ENCODE measurements at places on chromosomes 11 and 22.

DNA sequence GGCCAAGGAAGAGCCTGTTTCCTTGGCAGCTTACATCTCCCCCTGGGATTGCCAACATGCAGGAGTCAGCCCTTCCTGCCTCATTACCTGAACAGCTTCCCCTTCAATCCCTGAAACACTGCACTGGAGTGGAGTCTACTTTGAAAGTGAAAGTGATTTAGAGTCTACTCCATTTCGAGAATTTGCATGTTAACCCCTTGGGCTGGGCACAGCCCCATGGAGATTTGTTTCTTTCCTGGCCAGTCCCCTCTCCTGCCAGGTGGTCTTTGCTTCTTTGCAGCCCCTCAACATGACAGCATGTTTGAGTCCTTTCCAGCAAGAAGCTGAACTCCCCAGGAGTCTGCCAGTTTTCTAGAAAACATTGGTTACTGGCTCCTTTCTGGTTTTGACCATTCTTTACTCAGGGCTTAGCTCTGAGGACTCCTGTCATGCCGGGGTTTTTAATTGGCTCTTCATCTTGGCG, 59.9 kb downstream of the TRAF6 start:
- no peak for DNase-seq

- no peak for DNase-seq
Measured at GRCh38 chr22:20312396-20313191, 7.3 kb downstream of the DGCR6L start.

- DNase-seq, result no peak
Measured at GRCh38 chr11:26946257-26946716, 47.6 kb upstream of the FIBIN start.

DNA sequence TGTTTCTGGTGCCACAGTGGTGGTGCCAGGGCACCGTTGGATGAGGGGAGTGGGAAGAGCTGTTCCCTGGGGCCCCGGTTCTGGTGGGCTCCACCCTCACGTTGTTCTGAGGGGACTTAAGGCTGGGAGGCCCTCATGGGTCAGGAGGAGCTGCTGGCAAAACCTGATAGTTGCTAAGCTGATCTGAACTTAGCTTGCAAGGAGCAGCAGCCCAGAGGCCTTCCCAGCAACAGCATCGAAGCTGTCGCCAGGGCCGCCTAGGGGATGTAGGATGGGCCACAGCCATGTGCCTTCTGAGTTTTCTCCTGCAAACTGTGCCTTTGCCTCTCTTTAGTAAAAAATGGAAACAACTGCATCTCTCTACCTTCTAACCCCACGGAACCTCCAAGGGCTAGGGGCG, 240.2 kb downstream of the TBC1D22A start:
- DNase-seq, result no peak

GRCh38 chr11:128251140-128251539, 336.2 kb downstream of the ETS1 start:
- DNase-seq, result no peak

DNA sequence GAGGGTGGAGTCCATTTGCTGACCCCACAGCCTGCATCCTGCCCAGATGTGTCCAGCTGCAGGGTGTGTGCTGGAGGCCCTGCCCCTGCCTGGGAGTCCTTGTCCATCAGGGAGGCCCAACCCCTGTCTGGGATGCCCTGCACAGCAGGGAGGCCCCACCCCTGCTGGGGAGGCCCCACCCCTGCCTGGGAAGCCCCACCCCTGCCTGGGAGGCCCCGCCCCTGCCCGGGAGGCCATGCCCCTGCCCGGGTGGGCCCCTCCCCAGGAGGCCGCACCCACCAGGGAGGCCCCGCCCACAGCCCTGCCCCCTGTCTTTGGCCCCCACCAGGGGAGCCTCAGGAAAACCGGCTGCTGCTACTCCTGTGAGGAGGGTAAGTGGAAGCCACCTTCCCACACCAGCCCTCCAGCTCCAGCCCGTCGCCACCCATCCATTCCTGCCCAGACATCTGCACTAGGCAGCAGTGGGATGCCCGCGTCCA, 37.2 kb downstream of the MUC5B start:
- no peak for DNase-seq

- no peak for DNase-seq
Measured at GRCh38 chr11:134537941-134538340, 125.9 kb upstream of the B3GAT1 start.

DNA sequence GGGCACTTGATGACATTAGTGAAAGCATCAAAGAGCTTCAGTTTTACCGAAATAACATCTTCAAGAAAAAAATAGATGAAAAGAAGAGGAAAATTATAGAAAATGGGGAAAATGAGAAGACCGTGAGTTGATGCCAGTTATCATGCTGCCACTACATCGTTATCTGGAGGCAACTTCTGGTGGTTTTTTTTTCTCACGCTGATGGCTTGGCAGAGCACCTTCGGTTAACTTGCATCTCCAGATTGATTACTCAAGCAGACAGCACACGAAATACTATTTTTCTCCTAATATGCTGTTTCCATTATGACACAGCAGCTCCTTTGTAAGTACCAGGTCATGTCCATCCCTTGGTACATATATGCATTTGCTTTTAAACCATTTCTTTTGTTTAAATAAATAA, 10.6 kb downstream of the REXO2 start:
- DNase-seq, result no peak

DNA sequence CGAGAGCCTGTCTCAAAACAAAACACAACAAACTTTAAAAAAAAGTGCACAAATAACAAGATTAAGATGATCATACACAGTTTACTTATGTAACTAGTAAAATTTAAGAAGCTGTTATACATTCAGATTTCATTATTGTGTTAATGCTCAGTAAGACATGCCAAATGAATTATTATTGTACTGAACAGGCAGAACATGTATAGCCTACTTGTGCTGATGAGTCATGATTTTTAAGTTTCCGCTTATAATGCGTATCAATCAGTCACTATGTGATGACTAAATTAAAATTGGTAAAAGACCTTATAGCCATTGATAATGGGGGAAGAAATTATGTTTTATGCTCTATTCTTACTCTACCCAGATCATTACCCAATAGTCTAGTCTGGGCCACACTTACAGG, 20.5 kb upstream of the EXPH5 start:
- no peak for DNase-seq

- DNase-seq, result no peak
Measured at GRCh38 chr11:46200537-46201281, 76.8 kb upstream of the CREB3L1 start.

- no peak for DNase-seq
Measured at GRCh38 chr11:108881131-108881530, 216.3 kb downstream of the DDX10 start.

DNA sequence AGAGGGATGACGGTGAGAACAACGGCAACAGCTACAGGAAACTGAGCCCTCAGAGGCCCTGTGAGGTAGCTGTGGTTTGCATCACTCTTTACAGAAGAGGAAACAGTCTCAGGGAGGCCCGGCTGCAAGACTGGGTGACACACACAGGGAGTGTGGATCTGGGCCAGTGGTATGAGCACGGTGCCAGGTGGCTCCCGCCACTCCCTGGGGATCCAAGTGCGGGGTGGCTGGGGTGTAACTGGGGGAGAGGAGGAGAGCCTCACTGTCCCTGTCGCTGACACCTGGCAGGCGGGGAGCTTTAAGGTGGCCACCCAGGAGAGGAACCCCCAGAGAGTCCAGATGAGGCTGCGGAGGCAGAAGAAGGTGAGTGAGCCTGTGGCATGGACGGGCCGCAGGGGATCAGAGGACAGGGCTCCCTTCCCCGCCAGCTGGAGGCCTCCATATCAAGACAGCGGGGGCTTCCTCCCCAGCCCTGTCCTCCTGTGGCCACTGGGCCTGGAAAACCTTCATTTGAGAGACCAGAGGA, 5.6 kb downstream of the RGL4 start:
- peak; percentile 54 for DNase-seq

DNA sequence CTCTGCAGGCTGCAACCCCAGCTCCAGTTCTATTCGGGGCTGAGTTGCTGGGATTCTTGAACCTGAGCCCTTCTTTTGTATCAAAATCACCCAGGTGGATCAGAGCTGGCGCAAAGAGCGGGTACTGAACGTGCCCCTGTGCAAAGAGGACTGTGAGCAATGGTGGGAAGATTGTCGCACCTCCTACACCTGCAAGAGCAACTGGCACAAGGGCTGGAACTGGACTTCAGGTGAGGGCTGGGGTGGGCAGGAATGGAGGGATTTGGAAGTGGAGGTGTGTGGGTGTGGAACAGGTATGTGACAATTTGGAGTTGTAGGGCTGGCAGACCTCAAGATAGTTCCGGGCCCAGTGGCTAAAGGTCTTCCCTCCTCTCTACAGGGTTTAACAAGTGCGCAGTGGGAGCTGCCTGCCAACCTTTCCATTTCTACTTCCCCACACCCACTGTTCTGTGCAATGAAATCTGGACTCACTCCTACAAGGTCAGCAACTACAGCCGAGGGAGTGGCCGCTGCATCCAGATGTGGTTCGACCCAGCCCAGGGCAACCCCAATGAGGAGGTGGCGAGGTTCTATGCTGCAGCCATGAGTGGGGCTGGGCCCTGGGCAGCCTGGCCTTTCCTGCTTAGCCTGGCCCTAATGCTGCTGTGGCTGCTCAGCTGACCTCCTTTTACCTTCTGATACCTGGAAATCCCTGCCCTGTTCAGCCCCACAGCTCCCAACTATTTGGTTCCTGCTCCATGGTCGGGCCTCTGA, 3.8 kb downstream of the FOLR1 start:
- DNase-seq, result no peak

GRCh38 chr22:17780741-17781318, 6.6 kb upstream of the BID start:
- DNase-seq, result no peak

DNA sequence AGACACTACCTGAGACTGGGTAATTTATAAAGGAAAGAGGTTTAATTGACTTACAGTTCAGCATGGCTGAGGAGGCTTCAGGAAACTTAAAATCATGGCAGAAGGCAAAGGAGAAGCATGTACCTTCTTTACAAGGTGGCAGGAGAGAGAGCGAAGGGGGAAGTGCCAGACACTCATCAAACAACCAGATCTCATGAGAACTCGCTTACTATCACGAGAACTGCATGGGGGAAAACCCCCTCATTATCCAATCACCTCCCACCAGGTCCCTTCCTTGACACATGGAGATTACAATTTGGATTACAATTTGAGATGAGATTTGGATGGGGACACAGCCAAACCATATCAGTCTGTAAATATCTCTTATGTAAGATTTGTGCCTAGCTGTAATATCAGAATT, 50.9 kb upstream of the ATXN10 start:
- DNase-seq, result no peak

GRCh38 chr11:87114093-87114492, 76.4 kb downstream of the TMEM135 start:
- no peak for DNase-seq

DNA sequence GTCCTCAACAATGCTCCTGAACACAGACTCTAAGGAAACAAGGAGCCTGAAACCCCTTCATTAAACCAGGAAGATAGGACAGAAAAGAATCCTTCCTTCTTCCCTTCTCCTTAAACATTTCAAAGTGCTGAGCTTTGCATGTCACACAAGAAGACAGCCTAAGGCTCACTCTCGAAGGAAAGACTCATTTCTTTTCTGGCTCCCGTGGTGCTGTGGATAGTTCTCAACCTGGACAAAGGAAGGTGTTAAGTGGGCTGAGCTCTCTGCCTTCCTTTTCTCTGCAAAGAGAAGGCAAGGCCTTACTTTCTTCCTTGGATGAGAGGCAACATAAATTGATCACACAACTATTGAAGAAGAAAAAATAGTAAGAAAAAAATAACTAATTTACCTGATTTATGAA, 452.4 kb upstream of the DDI1 start:
- no peak for DNase-seq

GRCh38 chr11:104120493-104121137, 43.3 kb downstream of the PDGFD start:
- DNase-seq, result no peak

DNA sequence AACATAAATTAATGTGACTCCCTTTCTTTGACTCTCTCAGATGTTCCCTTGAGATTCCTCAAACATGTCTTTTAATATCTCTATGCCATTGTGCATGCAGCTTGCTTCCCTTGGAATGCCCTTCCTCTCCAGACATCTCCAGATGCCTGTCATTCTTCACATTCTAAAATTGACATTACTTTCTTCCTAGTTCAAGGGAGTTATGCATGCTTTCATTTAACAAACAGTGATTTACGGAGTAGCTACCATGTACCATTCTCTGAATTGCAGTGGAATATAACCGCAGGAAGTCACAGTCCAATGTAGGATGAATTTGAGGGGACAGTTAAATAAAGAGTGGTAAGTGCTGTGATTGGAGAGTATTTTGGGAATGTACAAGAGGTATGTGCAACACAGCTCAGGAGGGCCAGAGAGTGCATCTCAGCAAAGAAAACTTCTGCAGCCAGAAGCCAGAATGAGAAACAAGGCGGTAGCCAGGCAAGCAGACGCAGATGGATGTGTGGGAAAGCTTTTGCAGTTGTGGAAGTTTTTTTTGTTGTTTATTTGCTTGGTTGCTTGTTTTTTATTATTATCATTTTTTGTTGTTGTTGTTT, 18.7 kb downstream of the MMP10 start:
- no peak for DNase-seq

GRCh38 chr11:129951201-129951865, 51.3 kb downstream of the PRDM10 start:
- no peak for DNase-seq

- DNase-seq, result no peak
Measured at GRCh38 chr22:21827628-21828267, 39.7 kb downstream of the MAPK1 start.

- no peak for DNase-seq
Measured at GRCh38 chr22:27133019-27133431, 475.6 kb downstream of the MIAT start.

- DNase-seq, result no peak
Measured at GRCh38 chr11:76695133-76695532, 24.6 kb upstream of the LRRC32 start.

DNA sequence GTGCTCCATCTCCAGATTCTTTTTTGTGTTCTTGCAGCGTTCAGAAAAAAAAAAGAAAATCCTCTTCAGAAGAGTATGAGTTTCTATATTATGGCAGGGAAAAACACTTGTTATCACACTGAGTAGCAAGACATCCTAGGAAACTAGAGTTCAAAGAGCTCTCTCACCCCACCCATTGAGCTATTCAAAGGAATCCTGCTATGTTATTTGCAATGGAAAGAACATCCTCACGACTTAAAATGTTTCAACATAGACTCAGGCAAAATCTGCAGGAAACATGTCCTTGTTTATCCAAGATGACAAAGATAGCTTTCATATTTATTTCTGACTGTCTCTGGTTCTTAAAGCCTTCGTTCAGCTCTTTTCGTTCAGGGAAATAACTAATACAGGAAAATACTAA, 331.6 kb upstream of the ANO5 start:
- DNase-seq, result no peak

GRCh38 chr11:132028380-132029240, 658.2 kb downstream of the NTM start:
- no peak for DNase-seq

GRCh38 chr11:126304457-126305075, 706 bp downstream of the DCPS start:
- no peak for DNase-seq

DNA sequence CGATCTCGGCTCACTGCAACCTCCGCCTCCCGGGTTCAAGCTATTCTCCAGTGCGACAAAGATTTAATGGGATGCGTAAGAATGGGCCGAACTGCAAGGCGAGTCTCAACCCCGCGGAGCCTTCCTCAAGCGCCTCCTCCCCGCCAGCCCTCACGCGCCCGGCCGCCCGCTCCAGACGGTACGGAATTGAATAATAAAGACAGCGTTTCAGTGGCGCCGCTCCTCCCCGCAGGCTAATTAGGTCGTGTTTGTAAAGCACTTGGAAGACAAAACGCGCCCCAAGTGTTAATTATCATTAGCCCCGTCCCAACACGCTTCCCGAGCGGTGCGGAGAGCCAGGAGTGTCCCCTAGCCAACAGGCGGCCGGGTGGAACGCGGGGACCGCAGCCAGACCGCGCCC, 192.0 kb downstream of the BUD13 start:
- no peak for DNase-seq
